ENCODE measurements at places on chromosomes 3 and 15.
A peak's percentile ranks its signal among the peaks of the same experiment; 100 is the strongest.

GRCh38 chr3:105214590-105214989, 152.1 kb upstream of the ALCAM start:
- no peak for DNase-seq

DNA sequence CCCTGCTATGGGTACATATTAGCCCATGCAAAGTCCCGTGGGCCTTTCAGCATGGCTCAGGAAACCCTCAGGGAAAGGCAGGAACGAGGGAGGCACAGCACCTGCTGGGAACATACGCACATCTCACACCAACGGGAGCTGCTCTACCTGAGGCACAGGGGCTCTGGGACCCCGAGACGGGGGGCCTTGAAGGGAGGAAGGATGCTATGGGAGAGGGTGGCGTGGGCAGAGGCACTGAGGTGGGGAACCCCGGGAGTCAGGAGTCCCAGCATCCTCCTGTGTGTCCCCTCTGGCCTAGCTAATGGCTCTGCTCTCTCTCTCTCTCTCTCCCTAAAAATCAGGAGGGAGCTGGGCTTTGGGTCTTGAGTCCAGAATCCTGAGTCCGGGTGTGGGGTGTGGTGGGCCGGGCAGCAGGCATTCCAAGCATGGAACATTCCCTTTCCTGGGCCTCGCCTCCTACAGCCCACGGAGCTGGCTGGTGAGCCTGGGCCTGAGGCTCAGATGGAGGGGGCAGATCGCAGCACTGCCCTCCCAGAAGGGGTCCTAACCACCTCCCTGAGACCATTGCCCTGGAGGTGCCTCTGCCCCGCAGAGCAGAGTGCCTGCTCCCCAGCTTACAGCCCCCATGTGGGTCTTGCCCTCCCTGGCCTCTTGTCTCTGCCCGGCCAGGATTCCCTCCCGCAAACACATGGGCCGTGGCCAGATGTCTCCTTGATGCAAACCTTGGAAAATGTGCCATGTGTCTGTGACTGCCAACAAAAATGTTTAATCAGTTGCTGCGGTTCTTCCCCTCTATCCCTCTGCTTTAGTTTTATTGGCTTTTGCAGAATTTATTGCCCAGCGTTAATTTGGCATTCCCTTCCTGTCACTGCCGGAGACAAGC, 101.6 kb downstream of the TMEM266 start:
- no peak for DNase-seq

DNA sequence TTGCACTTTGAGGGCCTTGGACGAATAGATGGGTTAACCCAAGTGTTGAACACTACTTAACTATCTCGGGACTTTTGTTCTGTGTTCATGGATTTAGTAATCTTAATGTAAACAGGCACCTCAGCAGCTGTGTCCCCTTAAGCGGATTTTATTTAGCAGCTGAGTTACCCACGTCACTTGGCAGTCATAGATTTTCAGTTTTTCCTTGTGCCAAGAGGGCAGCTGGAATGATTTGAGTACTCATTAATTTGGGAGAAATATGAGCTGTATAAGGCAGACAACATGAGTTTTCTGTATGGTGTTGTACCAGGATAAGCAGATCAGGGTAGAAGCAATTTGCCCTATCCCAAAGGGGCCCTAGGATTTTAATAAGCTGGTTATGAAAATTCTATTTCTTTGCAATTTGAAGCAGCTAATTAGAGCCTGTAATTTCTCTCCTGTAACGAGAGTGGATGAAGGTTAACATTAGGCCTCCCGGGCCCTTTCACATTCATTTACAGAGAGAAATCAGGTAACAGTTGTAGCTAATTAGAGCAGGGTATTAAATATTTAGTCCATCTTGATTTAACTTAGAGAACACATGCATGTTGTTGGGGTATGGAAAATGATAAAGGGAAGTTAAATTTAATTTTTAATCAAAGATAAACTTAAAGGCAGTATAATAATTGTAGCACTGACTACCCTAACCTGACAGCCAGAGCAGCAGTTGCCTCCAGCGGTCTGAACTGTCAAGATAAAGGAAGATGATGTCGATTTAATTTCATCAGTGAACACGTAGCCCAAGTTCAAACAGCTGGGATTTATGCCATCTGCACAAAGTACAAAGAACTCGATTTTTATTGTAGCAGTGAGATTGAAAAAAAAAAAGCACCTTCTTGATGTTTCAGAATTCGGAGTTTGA, 194.5 kb downstream of the LRTM1 start:
- DNase-seq, result no peak

DNA sequence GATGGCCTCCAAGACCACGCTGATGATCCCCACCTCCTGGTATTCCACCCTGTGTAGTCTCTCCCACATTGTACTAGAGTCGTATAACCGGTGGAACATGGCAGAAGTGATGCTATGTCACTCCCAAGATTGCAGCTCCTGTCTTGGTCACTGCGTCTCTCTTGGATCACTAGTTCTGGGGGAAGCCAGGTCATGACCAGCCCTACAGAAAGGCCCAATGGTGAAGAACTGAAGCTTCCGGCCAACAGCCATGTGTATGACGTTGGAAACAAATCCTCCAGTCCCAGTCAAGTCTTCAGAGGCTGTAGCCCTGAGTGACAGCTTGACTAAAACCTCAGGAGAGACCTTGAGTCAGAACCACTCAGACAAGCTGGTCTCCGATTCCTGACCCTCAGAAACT, 61.9 kb upstream of the FNDC3B start:
- DNase-seq, result no peak

- DNase-seq, result no peak
Observed at GRCh38 chr3:264394-265156, 68.0 kb downstream of the CHL1 start.

DNA sequence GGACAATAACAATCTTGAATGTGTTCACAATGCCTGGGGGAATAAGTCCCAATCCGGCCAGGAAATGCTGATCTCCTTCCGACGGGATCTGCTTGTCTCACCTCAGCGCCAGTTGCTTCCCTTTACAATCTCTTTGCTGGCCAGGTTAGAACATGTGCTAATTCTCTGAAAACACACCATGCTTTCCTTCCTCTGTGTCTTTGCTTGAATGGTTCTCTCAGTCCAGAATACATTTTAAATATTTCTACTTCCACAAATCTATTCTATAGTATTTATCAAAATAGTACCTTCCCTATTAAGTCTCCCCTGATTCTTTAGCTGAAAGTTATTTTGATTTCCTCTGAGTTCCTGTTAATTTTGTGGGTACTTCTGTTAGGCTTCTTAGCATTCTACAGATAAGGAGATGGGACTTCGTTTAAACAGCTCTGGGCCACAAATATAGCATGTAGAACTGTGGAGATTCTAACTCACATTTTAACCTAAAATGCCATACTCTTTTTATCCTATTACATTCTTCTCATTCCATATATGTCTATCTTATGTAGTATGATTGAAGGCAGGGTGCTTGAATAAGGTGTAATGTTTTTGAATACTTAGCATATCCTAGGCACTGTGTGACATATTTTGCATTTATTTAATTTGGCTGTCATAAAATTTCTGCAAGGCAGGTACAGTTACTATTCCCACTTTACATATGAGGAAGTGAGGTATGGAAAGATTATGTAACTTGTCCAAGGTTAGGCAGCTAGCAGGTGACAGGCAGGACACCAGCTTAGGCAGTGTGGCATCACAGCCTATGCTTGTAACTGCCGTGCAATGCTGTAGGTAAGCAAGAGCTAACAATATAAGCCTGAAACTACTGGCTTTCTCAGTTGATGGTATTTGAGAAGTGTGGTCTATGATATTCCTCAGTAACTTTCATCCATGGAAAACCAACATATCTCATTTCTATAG, 299.8 kb downstream of the LPP start:
- DNase-seq, result no peak

DNA sequence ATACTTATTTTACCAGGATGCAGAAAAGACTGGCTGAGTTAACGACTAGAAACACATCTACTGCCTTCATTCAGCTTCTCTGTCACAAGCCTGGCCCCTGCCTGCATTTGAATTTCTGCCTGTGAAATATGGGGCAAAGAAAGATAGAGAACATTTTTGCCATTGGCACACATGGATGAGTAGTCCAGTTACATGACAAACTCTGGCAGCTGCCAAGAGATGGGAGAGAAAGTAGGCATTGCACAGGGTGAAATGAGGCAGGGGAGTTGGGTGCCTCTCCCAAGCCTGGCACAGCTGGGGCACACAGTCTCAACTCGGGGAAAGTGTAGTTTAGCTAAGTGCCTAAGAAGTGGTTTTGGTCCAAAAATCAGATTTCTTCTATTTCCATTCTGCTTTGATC, 24.0 kb downstream of the ANXA2 start:
- DNase-seq, result no peak

DNA sequence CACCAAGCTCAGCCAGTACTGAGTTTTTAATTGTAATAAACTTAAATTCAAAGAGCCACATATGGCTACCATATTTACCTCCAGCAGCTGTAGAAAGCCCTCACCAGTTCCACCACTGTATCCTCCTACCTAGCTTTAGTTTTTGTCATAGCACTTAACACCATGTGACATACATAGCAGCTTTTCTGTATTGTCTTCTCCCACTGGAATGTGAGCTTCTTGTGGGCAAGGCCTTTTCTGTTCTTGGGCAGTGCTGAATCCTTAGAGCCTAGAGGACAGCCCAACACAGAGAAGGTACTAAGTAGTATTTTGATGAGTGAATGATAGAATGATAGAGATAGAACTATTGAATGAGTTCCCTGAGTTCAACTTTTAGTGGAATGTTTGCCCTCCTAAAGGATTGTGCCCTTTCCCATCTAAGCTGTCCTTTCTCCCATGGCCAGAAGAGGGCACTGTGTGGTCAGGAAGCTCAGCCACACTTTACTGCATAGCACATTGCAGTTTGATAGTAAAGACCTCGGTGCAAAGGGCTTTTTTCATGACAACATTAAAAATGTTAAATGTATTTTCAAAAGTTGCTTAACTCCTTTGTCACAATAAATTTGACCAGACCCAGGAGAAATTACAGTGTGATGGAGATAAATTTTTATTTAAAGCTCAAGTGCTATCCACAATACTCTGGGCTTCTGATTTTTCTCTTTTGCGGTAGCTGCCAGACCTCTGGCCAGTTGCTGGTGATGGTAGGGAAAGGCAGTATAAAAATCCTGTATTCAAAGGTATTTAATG, 115.8 kb downstream of the GHSR start:
- DNase-seq, result peak; percentile 21

- DNase-seq, result no peak
Observed at GRCh38 chr3:38046027-38046426, 7.0 kb downstream of the DLEC1 start.

DNA sequence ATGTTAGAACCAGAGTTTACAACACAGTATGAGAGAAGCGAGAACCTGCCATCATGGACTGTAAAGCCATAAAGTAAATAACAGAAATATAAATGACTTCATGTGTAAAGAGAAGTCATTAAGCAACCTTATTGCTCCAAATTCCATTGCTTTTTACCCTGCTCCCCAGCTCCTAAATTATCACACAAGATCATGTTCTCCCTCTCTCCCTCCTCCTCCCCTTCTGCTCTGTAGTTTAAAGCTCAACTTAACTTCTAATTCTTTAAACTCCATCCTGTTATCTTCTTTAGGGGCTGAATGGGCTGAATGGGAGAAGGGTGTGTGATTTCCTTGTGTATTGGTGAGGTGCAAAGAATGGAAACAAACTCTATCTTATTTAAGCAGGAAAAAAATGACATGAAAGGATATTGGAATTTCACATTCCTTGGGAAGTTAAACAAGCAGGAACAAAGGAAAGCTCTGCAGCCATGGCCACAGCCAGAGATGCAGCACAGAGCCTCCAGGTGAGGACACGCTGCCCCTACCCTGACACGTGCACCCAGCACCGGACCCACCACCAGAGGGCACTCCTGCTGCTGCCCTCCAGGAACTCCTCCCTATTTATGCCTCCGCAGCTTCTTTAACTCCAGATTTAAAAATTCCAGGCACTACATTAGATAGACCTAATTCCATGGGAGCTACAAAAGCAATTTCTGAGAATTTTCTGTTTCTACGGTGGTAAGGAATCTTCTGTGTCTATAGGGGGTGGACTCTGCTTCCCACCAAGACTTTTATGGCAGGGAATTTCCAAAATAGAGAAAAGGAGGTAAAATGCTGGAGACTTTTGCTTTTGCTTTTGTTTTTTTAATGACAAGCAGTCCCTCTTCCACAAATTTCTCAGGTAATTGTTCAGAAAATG, 76.9 kb upstream of the ABI3BP start:
- DNase-seq, result peak; percentile 23

GRCh38 chr15:88651971-88652370, 13.2 kb downstream of the ISG20 start:
- no peak for DNase-seq

DNA sequence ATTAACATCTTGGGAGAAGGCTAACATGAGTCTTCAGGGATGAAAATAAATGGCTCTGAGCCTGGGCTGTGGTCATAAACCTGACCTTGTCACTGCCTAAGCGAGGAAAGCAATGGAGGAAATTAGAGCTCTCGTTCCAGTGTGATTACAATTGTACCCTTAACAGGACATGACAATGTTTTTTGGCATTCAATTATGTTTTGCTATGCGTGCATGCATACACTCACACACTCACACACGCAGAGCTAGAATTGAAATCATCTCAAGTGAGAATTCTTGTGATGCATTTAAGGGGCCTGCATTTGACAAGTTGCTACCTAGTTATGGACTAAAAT, 24.1 kb downstream of the ZNF80 start:
- DNase-seq, result no peak

DNA sequence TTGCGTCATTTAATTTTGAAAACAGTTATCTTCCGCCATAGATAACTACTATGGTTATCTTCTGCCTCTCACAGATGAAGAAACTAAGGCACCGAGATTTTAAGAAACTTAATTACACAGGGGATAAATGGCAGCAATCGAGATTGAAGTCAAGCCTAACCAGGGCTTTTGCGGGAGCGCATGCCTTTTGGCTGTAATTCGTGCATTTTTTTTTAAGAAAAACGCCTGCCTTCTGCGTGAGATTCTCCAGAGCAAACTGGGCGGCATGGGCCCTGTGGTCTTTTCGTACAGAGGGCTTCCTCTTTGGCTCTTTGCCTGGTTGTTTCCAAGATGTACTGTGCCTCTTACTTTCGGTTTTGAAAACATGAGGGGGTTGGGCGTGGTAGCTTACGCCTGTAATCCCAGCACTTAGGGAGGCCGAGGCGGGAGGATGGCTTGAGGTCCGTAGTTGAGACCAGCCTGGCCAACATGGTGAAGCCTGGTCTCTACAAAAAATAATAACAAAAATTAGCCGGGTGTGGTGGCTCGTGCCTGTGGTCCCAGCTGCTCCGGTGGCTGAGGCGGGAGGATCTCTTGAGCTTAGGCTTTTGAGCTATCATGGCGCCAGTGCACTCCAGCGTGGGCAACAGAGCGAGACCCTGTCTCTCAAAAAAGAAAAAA, 1.2 kb downstream of the B2M start:
- peak; percentile 43 for DNase-seq

- no peak for DNase-seq
Observed at GRCh38 chr3:172370419-172370818, 77.8 kb downstream of the GHSR start.

GRCh38 chr3:65550137-65550536, 488.6 kb downstream of the MAGI1 start:
- DNase-seq, result no peak

GRCh38 chr3:171788546-171789351, 21.5 kb downstream of the PLD1 start:
- DNase-seq, result no peak

- no peak for DNase-seq
Observed at GRCh38 chr15:40893019-40893670, 1.1 kb upstream of the VPS18 start.

- DNase-seq, result no peak
Observed at GRCh38 chr3:6806991-6807390, 53.9 kb upstream of the GRM7 start.

GRCh38 chr3:69718866-69719586, 20.2 kb upstream of the MITF start:
- no peak for DNase-seq

GRCh38 chr3:58001979-58002378, 6.2 kb upstream of the FLNB start:
- DNase-seq, result no peak
